NCI-H524 (cell line): ENCODE measurements at places on chromosomes 16 and 17.

- DNase-seq, result no peak
Measured at GRCh38 chr17:82489117-82489516, 30.4 kb upstream of the FOXK2 start.

DNA sequence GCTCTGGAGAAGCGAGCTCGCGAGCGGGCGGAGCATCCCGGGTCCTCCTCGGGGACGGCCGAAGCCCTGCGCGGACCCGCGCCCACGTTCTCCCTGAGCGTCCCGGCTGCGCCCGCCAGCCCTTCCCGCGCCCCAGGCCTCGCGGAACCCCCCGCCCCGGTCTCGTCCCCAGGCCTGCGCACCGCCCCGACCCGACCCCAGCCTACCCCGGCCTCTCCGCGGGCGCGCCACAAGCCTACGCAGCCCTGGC lies 159 bp downstream of the USP36 start:
- no peak for DNase-seq

- DNase-seq, result no peak
Measured at GRCh38 chr17:9824094-9824493, 1.6 kb upstream of the GLP2R start.

- no peak for DNase-seq
Measured at GRCh38 chr16:5851393-5851982, 753.9 kb upstream of the EEF2KMT start.

- no peak for DNase-seq
Measured at GRCh38 chr17:58998871-58999270, 107.8 kb downstream of the TRIM37 start.

DNA sequence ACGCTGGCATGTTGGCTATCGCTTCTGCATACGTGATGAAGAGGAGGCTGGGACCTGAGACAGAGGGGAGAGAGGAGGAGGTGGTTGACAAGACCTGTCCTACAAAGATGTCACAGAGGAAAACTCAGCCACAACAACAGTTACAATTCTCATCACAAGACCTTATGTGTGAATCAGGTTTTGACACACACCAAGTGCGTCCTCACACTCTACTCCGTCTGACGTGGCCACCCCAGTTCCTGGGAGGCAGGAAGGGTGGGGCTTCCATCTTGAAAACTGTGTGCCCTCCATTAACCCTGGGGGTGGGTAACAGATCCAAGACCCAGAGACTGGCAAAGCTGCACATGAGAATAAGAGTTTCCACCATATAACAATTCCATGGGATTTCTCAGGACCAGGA lies 24.1 kb downstream of the SLC6A4 start:
- DNase-seq, result no peak

- no peak for DNase-seq
Measured at GRCh38 chr16:67277294-67277998, 1.9 kb upstream of the PLEKHG4 start.

DNA sequence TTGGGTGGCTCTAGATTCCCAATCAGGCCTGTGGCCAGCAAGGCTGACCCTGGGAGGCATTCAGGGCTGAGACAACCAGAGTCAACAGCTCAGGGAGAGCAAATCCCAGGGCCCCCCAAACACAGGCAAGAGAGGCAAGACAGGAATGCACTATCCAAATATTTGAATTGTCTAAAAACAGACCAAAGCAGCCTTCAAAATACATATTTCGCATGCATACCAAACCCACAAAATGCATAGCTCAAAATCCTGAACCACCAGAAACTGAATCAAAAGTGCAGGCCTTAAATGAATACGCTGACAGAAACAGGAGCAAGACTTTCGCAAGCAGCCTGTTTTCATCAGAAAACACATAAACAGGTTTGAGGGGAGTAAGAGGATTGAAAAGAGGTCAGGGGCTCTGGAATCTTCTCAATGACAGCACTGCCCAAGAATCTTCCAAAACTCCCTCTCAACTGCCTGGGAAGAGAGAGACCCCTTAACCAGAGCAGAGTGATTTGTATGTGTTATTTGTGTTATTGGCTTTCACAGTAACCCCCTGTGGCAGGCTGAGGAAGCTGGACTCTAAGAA lies 213.6 kb upstream of the CDH5 start:
- no peak for DNase-seq

GRCh38 chr17:33972763-33973162 lies 282.3 kb upstream of the CCL2 start:
- no peak for DNase-seq

DNA sequence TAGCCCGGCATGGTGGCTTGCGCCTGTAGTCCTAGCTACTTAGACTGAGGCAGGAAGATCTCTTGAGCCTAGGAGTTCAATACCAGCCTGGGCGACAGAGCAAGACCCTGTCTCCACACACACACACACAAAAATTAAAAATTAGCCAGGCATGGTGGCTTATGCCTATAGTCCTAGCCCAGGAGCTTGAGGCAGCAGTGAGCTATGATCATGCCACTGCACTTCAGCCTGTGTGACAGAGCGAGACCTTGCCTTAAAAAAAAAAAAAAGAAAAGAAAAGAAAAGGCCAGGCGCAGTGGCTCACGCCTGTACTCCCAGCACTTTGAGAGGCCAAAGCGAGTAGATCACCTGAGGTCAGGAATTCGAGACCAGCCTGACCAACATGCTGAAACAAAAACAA lies 23.9 kb downstream of the C17orf75 start:
- DNase-seq, result no peak

DNA sequence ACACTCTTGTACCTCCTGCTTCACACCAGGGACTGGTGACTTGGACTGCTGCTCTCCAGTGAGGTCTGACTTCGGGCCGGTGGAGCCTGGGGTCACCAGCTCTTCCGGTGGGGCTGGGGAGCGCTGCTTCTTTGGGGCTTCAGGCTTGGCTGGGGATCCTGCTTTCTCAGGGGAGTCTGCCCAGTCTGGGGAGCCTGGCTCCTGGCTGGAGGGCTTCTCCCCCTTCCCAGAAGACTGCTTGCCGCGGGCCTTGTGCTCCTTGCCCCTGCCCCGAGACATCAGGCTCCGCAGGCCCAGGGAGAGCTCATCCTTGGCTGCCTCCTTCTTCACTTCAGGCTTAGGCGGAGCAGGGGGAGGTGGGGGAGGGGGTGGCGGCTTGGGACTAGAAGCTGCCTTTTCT lies 52.4 kb downstream of the MYO18A start:
- DNase-seq, result no peak

- no peak for DNase-seq
Measured at GRCh38 chr17:75808905-75809621, 24.5 kb downstream of the UNK start.

DNA sequence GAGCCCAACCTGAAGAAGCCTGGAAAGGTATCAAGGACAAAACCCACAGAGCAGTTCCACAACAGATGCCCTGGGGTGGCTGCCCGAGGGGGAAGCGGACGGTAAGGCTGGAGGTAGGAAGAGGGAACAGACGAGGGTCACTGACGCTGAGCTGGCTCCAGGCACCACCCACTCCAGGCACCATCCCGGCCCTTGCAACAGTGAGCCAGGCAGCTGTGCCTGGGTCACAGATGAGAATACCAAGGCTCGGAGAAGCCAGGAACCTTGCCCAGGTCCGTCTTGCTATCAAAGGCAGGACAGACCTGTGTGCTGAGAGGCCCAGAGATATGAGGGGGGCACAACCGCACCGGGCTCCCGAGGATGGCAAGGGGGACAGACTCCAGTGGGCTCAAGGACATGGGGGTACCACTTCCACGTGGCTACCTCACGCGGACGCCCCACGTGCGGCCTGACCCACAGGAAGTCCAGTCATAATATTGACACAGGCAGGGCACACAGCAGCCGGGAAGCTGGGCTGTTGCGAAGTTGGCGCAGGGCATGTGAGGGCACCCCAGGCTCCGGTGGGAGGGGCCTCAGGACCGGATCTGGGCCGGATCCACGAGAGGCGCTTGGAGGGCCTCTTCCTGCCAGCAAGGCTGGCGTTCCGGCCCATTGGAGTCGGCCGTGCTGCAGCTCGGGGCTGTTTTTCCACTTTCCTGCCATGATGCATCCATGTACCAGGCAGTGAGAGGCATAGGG lies 29.9 kb downstream of the PEMT start:
- DNase-seq, result no peak

GRCh38 chr17:13154930-13155329 lies 137.1 kb upstream of the ELAC2 start:
- no peak for DNase-seq

DNA sequence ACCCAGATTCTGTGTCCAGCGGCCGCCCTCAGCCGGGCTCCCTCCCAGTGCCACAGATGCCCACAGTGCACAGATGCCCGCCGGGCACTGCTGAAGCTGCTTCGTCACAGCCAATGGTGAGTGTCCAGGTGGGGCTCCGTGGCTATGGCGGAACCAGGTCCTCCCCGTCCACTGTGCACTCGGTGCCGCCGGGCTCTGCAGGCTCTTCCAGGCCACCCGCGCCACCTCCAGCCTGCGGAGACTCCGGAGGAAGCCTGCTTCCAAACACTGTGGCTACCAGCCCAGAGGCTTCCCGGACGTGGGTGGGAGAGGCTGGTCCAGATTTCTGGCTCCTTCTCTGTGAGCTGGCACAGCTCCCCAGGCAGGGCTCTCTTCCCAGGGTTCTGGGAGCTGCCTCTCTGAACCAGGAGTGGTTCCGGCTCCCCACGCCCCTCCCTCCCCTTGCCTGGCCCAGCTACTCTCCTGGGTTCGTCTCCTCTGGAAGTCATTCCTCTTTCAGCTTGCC lies 2.8 kb upstream of the PYCR1 start:
- no peak for DNase-seq

- DNase-seq, result no peak
Measured at GRCh38 chr17:64491994-64492393, 4.9 kb downstream of the POLG2 start.

DNA sequence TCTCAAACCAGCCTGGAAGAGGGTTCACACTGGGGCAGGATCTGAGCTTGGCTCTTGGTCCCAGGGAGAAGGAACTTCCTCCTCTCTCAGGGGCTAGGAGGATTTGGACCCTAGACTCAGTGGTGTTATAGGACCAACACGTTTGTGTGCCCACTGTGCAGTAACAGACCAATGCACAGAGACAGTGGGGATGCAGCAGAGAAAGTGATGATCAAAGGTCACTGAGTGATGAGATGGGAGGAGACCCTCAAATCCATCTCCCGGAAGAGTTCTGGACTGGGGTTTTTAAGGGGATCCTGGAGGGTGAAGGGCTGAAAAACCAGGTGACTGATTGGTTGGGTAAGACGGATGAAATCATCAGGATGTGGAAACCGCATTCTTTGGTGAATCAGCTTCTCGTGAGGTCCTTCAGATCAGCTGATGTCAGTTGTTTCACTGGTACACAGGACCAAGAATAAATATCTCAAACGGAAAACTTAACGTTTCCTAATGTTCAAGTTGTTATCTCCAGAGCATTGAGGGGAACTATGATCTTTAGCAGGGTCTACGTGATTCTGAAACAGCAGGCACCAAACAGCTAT lies 3.3 kb upstream of the VAC14 start:
- no peak for DNase-seq

DNA sequence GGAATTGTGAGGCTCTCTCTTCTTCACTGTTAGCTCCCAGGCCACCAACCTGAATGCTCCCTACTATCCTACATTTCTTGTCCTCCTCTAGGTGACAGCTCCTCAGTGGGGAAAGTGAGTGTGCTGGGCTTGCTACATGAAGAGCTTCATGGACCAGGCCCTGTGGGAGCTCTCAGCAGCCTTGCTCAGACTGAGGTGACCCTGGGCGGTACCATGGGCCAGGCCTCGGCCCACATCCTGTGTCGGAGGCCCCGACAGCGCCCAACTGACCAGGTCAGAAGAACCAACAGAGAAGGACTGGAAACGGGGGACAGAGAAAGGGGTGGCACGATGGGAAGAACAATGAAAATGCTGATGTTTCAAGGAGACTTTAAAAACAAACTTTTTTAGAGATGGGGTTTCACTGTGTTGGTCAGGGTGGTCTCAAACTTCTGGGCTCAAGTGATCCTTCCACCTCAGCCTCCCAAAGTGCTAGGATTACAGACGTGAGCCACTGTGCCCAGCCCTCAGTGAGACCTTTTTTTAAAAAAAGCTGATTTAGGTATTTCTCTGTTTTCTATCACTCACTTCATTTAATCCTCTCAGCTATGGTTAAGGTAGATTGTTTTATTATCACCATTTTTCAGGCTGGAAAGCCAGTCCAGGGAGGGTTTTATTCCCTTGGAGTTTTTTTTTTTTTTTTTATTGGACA lies 4.9 kb downstream of the ELP5 start:
- no peak for DNase-seq

DNA sequence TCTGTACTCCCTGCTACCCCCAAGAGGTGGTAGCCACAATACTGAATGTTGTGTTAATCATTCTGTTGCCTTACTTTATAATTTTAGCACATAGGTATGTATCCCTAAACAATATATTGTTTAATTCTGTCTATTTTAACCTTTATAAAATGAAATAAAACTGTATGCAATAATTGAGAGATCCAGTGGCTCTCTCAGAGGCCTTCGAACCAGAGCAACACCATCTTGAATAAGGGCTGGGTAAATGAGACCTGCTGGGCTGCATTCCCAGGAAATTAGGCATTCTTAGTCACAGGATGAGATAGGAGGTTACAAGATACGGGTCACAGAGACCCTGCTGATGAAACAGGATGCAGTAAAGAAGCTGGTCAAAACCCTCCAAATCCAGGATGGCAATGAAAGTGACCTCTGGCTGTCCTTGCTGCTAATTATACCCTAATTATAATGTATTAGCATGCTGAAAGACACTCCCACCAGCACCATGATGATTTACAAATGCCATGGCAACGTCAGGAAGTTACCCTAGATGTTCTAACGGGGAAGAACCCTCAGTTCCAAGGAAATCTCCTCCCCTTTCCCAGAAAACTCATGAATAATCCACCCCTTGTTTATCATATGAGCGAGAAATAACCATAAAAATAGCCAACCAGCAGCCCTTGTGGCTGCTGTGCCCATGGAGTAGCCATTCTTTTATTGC lies 2.0 kb upstream of the CANT1 start:
- no peak for DNase-seq

DNA sequence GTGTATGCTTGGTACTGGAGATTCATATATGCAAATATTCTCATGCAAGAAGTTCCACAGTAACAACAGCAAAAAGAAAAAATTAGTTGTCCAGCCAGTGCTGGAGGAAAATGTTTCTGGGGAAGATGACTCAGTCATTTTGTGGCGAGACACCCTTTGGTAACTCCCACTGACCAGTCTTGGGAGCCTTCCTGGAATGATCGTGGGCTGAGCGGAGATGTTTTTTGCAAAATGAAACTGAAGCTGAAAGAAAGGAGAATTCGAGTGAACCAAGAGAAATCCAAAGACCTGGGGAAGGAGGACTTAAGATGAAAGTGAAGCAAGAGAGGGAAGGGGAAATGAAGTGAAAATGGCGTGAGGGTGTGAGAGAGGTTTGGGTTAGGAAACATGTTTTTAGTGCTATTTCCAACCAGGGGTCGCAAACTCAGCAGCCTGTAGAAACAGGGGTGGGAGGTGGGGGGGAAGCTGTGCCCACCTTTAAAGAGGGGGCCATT lies 5.2 kb downstream of the ITPRIPL2 start:
- no peak for DNase-seq
